Activated CD4-positive, alpha-beta T cell treated with anti-CD3 and anti-CD28 coated beads, Interleukin-2, amount 10 ng/mL, durations not matched to agents 24 days and 14 days (primary cell): ENCODE measurements at places on chromosomes 2 and 18. TPM values are rescaled to one million over a fixed set of nuclear protein-coding genes. Genes with fewer than 3 reads are reported as not detected.
A peak's percentile ranks its signal among the peaks of the same experiment; 100 is the strongest.

DNA sequence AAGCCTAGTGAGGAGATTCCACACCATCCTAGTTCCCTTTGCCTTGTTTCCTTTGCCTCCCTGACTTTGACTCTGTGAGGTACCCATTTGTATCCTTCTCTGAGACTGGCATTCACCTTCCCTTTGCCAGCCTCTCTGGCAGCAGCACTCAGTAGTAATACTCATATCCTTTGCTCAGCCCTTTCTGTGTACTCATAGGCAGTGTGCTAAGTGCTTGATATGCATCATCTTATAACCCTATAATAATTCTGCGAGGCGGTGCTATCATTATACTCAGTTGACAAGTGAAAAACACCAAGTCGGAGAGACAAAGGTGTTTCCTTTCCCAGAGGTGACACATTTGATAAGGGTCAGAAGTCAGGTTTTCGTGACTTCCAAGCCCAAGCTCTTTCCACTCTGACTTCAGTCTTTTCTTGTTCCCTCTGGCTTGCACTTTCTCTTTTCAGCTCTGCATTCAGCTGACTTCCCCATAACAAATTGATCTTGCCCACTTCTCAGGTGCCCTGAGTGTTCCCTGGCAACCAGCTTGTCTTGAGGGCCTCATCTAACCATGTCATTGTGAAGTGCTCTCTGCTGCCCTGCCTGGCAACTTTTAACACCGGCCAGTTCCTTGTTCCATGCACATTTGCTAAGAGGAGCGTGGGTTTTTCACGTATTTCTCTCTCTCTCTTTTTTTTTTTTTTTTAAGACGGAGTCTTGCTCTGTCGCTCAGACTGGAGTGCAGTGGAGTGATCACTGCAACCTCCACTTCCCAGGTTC, 94.5 kb upstream of the UPP2 start:
- no peak overlapping the region for H3K4me3 ChIP-seq
- peaks cover 18% of the 10 kb centered on the region for H3K4me1 ChIP-seq
- H3K27ac ChIP-seq = no peak overlapping the region
- peaks cover 3% of the 10 kb centered on the region for H3K27me3 ChIP-seq

- H3K4me3 ChIP-seq = peak overlapping the region; percentile 66
- peaks cover 41% of the 10 kb centered on the region for H3K4me1 ChIP-seq
- peak overlapping the region; percentile 89 for H3K27ac ChIP-seq
- H3K36me3 ChIP-seq = peaks cover 8% of the 10 kb centered on the region
- peak; percentile 73 for DNase-seq
Observed at GRCh38 chr2:240626531-240627300, 1.4 kb downstream of the GPR35 start.

GRCh38 chr2:100381240-100381639, 36.2 kb downstream of the CHST10 start:
- H3K27ac ChIP-seq = no peak overlapping the region
- peak; percentile 93 for DNase-seq
- H3K27me3 ChIP-seq = peaks cover 9% of the 10 kb centered on the region
- no peaks in the 10 kb centered on the region for H3K36me3 ChIP-seq
- no peak overlapping the region for H3K4me3 ChIP-seq

DNA sequence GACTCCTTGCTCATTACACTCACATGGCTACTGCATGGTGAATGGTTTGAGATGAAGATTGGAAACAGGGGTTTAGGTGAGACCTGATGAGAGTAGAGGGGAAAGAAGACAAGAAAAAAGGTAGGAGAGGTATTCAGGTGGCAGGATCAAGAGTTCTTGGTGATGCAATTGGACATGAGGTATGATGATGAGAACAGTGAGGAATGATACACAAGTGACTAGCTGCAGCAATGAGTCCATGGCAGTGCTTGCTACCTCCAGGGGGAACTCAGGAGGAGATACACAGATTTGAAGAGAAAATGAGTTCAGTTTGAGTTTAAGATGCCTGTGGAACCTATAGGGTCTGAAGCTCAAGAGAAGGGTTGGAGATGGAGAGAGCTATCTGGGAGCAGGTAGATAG, 62.1 kb upstream of the NFE2L2 start:
- peaks cover 10% of the 10 kb centered on the region for H3K36me3 ChIP-seq
- no peaks in the 10 kb centered on the region for H3K27me3 ChIP-seq
- H3K27ac ChIP-seq = no peak overlapping the region
- H3K4me3 ChIP-seq = no peak overlapping the region
- no peak for DNase-seq

DNA sequence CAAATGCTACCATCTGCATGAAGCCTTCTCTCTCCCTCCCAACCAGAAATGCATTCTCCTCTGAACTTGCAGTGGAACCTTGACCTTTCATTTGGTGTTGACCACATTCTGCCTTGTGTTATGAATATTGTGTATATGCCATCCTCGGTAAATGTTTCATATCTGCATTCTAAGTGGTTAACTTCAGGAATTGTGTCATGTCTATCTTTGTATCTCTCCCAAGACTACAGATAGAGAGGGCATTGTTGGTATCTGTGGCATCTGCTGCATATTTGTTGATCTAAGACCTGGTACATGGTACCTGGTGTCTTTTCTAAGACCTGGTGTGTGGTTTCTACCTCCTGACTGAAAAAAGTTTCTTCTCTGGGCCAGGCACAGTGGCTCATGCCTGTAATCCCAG, 34.0 kb downstream of the CASP10 start:
- DNase-seq = no peak
- H3K27ac ChIP-seq = peak overlapping the region; percentile 10
- no peak overlapping the region for H3K4me3 ChIP-seq
- H3K36me3 ChIP-seq = peaks cover 31% of the 10 kb centered on the region

GRCh38 chr2:39996653-39997080, 217.6 kb upstream of the THUMPD2 start:
- H3K36me3 ChIP-seq = peaks cover 16% of the 10 kb centered on the region
- no peak overlapping the region for H3K4me3 ChIP-seq
- no peak for DNase-seq
- peaks cover 21% of the 10 kb centered on the region for H3K4me1 ChIP-seq
- H3K27ac ChIP-seq = peak overlapping the region; percentile 79

DNA sequence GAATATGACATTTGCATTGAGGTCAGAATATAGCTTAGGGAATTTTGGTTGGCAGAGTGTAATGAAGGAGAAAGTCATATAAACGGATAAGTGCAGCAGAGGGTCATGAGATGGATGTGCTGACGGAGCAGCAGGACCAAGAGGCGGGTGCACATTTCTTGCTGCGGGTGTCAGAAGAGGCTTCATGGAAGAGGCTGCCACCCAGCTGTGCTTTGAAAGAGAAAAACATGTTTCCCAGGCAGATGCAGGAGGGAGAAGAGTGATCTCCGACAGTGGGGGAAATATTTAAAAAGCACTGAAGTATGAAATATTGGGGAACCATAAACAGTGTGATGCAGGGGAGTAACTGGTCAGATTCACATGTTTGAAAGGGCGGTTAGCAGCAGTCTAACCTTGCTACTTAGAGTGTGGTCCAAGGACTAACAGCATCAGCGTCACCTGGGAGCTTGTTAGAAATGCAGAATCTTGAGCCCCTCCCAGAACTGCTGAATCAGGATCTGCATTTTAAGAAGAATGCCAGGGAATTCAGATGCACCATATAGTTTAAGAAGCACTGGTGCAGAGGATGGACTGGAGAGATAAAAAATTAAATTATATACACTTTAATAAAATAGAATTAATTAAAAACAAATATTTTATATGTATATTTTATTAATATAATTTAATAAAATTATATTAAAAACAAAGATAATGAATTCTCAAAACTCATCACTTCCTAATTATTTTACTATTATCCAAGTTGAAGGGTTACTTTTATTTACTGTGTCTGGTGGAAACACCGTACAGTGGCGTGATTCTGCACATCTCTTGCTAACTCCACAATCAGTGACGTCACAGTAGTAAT, 36.1 kb upstream of the SCYGR1 start:
- no peaks in the 10 kb centered on the region for H3K27me3 ChIP-seq
- DNase-seq = no peak
- H3K4me3 ChIP-seq = no peak overlapping the region
- H3K27ac ChIP-seq = no peak overlapping the region
- no peaks in the 10 kb centered on the region for H3K4me1 ChIP-seq
- no peaks in the 10 kb centered on the region for H3K36me3 ChIP-seq

DNA sequence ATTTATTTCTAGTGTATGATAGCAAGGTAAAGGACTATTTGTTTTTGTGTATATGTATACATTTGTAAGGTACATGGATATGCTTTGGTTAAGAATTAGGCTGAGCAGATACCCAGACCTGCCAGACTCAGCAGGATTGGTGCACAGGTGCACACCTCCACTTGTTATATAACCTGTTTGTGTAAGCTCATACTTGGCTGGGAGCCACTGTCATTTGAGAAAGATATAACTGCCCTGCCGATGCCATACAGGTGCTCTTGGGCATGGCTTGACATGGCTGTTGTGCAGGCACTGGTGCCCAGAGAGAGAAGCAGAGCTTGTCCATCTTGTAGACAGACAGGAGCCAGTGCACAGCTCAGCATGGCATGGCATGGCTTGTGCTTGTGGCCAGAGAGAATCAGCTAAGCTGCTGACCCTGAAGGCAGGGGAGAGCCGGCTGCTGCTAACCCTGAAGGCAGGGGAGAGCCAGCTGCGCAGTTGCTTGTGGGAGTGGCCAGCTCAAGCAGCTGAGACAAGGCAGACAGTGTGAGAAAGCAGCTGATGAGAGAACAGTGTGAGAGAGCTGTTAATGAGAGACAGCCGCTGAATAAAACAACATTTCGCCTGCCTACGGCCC, 136.5 kb downstream of the RNF144A start:
- peaks cover 11% of the 10 kb centered on the region for H3K4me1 ChIP-seq
- H3K4me3 ChIP-seq = no peak overlapping the region
- no peak for DNase-seq
- no peaks in the 10 kb centered on the region for H3K27me3 ChIP-seq
- H3K27ac ChIP-seq = no peak overlapping the region

DNA sequence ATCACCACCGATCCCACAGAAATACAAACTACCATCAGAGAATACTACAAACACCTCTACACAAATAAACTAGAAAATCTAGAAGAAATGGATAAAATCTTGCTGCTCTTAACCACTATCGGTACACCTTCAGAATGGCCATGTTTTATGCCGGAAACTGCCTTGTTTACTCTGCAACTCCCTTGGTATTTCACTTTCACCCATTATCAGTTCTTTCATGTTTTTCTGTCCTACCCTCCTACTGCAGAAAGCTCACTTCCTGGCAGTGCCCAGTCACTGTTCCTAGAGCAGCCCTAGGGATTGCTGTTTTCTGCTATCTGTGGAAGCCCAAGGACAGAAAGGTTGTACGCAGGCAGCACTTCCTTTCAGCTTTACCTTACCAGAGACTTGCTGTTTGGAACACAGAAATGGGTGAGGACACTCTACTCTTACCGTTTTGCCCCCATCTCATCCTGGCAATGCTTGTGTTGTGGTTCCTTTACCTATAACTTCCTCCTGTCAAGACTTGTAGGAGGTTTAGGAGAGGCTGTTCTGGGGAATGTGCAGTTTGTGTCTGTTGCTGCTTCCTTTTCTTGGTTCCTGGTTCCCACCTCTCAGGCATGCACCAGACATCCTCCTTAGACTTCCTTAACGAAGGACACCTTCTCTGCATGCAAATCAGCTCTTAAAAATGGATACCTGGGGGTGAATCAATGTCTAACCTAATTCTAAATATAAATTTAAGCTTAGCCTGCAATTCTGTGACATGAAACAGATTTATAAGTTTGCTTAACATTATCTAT, 394.4 kb downstream of the SPAG16 start:
- H3K36me3 ChIP-seq = no peaks in the 10 kb centered on the region
- H3K4me3 ChIP-seq = no peak overlapping the region
- H3K4me1 ChIP-seq = no peaks in the 10 kb centered on the region
- H3K27me3 ChIP-seq = no peaks in the 10 kb centered on the region
- no peak overlapping the region for H3K27ac ChIP-seq

DNA sequence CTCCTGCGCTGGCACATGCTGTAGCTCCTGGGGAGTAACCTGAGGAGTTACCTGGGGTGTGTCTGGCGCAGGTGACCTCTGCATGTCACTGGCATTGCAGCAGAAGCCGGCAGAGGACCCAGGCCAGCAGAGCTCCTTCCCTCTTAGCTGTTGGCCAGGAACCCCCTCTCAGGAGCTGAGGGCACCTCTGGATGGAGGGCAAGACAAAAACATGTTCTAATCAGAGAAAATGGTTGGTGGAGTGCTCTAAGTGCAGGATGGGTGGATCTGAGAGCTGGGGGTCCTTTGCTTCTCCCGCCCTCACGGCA, 44.9 kb upstream of the SNTG2 start:
- no peak overlapping the region for H3K27ac ChIP-seq
- H3K27me3 ChIP-seq = no peaks in the 10 kb centered on the region
- H3K4me3 ChIP-seq = no peak overlapping the region
- no peaks in the 10 kb centered on the region for H3K36me3 ChIP-seq

- H3K4me3 ChIP-seq = no peak overlapping the region
- H3K27ac ChIP-seq = no peak overlapping the region
- no peaks in the 10 kb centered on the region for H3K4me1 ChIP-seq
- peaks cover 17% of the 10 kb centered on the region for H3K36me3 ChIP-seq
- DNase-seq = no peak
Observed at GRCh38 chr2:73575261-73575660, 67.0 kb downstream of the NAT8 start.

DNA sequence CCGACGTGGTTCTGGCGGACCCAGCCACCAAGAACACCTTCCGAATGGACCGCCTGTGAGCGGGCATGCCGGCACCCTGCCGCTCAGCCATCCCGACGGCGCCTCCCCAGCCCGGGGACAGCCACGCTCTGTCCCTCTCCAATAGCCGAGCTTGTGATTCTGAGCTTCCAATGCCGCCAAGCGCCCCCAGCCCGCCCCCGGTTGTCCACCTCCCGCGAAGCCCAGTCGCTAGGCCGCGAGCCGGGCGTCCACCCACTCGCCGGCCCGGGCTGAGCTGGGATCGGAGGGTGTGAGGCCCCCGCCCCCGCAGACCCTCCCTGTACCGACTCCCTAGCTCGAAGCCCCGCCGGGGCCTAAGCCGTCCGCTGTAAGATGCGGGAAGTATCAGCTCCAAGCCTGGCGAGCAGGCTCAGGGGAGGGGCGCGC, 1195.1 kb upstream of the CHAC2 start:
- no peak for DNase-seq
- H3K27ac ChIP-seq = no peak overlapping the region
- no peaks in the 10 kb centered on the region for H3K36me3 ChIP-seq
- H3K4me1 ChIP-seq = no peaks in the 10 kb centered on the region

DNA sequence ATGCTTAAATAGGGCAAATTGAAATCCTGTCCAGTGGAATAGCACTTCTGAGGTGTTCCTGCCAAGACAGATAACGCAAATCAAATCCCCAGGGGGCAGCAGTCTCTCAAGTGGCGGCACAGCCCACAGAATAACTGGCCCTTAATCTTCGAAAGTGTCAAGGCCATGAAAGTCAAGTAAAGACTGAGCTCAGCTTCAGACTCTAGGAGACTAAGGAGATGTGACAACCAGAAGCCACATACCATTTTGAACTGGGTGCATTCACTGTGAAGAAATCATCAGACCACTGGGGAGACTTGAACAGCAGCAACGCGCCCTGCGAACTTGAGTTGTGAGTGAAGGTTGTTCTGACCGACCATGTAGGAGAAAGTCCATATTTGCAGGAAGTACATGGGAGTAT, 66.0 kb upstream of the ASAP2 start:
- peaks cover 13% of the 10 kb centered on the region for H3K27me3 ChIP-seq
- no peak for DNase-seq
- no peak overlapping the region for H3K27ac ChIP-seq
- no peak overlapping the region for H3K4me3 ChIP-seq
- H3K4me1 ChIP-seq = peaks cover 4% of the 10 kb centered on the region

GRCh38 chr2:65974067-65974723, 460.7 kb upstream of the MEIS1 start:
- no peak overlapping the region for H3K4me3 ChIP-seq
- H3K36me3 ChIP-seq = no peaks in the 10 kb centered on the region
- H3K4me1 ChIP-seq = no peaks in the 10 kb centered on the region
- H3K27me3 ChIP-seq = no peaks in the 10 kb centered on the region
- no peak overlapping the region for H3K27ac ChIP-seq

The TMEM17 gene
- total RNA-seq = 0.14 and 0.19 TPM in 2 replicates

The SLC38A11 gene
- not detected in 2 replicates for total RNA-seq

The GRB14 gene
- total RNA-seq = not detected in 2 replicates

The GALR1 gene
- total RNA-seq = not detected in 2 replicates

The BOLL gene
- total RNA-seq = not detected in 2 replicates

The UGT1A5 gene
- total RNA-seq = not detected in 2 replicates
